ENCODE measurements at places on chromosomes 3 and 15.

GRCh38 chr3:178989821-178990220 is 81.8 kb downstream of the ZMAT3 start:
- no peak for DNase-seq

DNA sequence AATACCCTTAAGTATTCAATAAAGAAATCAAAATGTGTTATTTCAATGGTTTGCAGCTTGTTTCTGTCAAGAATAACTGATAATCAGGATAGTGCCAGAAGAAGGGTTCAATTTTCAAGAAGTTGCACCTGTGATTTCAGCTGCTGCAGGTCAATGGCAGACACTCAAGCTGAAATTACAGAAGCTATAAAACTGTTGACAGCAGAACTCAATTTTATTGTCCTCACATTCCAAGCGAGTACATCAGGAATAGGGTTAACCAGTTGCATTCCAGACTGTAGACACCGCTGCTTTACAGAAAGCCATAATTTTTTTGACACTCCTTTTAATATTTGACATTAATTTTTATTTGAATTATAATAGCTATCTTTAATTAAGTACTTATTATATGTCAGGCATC is 364.1 kb downstream of the CGGBP1 start:
- no peak for DNase-seq

DNA sequence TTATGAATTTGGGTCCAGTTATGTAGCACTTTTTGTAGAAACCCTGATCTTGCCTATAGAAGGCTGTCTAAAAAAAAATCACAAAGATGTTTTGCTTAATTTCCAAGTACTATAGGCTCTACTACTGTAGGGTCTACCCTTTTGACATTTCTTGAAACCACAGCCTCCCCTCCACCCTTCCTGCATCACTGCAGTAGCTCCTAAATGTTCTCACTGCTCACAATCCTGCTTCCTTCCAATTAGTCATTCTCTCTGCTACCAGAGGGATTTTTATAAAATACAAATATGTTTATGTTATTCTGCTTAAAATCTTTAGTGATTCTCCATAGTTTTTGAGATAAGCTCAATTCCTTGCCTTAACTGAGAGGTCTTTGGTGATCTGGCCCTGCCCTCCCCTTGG is 114.0 kb downstream of the CYP19A1 start:
- no peak for DNase-seq

GRCh38 chr3:51642462-51642861 is 28.6 kb upstream of the TEX264 start:
- no peak for DNase-seq

DNA sequence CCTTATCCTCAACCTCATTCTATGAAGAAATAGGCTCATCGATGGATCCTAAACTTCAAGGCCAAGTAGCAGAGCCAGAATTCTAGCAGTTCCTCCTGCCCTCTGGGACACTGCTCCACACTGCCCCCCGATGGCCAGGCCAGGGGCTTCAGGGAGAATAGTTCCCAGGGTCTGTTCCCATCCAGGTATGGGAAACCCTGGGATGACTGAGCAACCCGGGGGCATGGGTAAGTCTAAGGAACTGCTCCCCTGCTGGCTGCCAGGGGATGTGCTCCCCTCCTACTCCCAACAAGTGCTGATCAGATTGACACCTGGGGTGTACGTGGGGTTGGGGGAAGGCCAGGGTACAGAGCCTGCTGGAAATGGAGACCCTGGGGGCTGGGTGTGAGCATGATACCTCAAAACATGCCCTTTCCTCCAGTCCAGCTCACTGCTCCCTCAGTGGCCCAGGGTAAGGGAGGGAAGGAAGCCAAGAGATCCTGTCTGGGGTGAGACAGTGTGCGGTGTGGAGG is 7.6 kb downstream of the ULK3 start:
- no peak for DNase-seq

DNA sequence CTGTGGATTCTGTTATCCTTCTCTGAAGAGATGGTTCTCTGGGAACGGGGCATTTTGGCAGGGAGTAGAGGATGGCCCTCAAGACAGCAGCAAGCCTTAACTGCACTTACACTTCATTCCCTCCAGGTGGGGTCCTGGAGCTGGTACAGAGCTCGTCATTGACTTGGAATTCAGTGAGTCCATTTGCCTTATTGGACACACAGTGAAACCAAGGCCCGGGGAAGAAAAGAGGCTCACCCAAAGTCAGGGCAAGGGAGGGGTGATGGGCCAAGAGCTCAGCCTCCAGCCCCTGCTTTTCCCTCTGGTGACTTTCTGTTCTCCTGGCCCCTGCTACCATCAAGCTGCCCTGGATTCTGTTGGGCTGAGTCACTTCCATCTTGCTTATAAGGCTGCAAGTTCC is 125.6 kb downstream of the ETFA start:
- no peak for DNase-seq

DNA sequence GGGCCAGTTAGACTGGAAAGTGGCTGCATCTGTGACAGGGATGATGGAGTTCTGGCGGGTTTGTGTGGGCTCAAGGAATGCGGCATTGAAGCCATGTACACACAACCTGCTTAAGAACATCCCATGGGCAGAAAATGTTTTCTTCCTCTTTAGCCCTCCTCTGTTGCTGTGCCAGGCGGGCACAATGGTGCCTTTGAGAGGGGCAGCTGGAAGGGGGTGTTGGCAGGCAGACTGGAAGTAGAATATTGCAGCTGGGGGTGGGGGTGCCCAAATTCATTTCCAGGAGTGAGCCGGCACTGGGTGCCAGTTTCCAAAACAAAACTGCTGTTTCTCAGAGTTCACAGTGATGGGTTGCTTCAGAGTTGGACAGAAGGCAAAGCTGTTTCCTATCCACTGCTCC is 91.8 kb upstream of the ETV5 start:
- no peak for DNase-seq

DNA sequence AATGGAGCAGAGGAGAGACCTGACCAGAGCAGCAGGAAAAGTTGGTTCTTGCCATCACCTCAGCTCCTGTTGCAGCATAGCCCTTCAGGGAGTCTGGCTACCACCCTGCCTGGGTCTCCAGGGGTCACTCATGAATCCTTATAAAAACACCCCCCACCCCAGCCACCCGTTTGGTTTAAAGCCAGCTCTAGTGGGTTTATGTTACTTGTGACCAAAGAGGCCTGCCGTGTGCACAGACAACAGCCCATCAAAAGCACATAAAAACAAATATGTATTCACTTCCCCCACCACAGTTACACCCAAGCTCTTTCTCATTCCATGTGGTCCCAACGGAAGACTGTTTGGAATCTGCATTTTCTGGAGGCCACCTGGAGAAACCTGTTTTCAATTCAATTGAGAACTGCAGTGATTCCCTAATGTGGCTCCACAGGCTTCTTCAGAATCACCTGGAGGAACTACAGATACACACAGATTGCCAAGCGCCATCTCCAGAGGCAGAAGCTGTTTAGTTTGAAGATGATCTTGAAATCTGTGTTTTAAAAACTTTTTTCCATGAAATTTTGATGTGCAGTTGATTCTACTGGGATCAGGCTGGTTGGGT is 13.8 kb downstream of the FOXL2 start:
- no peak for DNase-seq

GRCh38 chr3:187473778-187474406 is 105.7 kb downstream of the RTP4 start:
- no peak for DNase-seq

DNA sequence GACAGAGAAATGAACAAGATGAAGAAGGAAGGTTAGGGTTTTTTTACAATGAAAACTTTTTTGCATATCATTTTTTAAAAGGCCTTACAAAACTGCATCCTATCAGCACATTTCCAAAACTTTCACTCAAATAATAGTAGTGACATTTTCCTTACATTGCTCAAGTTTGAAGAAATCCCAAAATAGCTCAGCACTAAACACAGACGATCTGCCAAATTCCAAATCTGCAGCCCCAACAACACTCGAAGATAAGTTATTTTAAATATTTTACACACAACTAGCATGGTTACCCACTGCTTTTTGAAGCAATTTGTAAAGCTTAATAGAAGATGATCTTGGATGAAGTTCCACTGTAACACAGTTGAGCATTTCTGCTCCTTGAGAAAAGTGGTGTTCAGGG is 535.6 kb upstream of the ALCAM start:
- DNase-seq = no peak

DNA sequence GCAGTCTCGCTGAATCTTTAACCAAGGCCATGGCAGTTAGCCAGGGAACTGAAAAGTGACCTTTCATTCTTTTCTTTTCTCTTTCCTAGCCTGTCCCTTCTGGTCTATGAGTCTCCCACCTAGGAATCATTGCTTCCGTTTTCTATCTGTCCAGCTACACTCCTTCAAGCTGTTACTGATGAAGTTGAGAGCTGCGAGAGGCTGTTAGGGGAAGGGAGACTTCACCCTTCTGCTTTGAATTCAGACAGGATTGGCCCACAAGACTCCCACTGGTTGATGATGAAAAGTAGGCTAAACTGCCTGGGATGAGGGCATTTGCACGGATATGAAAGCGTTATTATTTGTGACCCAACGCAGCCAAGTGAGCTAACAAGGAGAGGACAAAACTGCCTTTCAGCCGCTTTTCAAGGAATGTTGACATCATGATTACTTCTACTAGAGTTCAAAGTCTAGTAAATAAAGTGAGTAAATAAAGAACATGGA is 30.2 kb downstream of the EIF4E3 start:
- DNase-seq = no peak

- no peak for DNase-seq
Observed at GRCh38 chr3:114852966-114853365, 294.1 kb downstream of the ZBTB20 start.

GRCh38 chr15:23548071-23548470 is 17.4 kb upstream of the MKRN3 start:
- DNase-seq = no peak

GRCh38 chr3:179861953-179862352 is 174.8 kb downstream of the PEX5L start:
- DNase-seq = no peak

- no peak for DNase-seq
Observed at GRCh38 chr3:71721651-71722157, 3.5 kb downstream of the EIF4E3 start.

GRCh38 chr3:78918361-78919020 is 849.3 kb downstream of the ROBO1 start:
- no peak for DNase-seq

DNA sequence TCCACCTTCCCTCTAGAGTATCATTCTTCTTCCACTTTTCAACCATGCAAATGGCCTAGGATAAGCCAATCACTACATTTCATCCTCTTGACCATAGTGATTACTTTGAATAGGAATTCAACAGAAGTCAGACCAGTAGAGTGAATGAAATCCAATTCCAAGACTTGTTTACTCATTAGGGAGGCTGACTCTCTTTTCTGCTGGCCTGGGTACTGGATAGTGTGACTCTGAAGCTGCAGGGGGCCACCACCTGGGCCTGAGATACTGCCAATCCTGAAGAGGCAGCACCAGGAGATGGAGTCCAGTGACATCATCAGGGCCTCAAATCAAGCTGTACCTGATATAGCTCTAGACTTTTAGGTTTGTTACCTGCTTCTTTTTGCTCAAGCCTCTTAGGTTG is 7.0 kb upstream of the FSTL1 start:
- DNase-seq = peak; percentile 74

GRCh38 chr3:107877936-107878335 is 212.9 kb downstream of the CD47 start:
- no peak for DNase-seq

DNA sequence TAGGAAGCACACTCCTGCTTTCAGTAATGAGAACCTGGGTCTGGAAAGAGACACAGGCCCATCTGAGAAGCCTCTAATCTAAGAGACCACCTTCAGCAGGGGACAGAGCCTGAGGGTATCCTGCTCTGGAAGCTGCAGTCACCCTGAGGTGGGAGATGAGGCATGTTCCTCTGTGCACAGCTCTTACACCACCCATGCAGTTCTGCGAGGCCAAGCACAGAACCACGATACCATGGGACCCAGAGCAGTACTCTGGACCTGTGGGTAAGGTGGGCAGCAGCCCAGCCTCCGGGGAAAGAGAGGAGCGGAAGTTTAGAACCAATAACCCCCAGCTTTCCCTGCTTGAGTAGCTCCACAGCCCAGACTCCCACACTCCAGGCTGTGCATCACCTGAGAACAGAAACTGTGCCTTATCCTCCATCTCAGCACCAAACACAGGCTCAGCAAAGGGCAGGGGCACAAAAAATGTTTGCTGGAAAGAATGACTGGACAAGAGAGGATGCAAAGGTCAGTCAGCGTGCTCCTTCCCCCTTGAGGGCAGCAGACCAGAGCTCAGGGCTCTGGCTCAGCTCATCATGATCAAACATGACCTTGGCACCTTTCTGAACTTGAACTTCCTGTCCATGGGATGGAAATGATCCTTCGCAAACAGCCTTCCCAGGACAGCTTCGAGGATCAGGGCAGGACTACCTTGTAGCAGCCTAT is 43.1 kb downstream of the RBPMS2 start:
- DNase-seq = no peak

DNA sequence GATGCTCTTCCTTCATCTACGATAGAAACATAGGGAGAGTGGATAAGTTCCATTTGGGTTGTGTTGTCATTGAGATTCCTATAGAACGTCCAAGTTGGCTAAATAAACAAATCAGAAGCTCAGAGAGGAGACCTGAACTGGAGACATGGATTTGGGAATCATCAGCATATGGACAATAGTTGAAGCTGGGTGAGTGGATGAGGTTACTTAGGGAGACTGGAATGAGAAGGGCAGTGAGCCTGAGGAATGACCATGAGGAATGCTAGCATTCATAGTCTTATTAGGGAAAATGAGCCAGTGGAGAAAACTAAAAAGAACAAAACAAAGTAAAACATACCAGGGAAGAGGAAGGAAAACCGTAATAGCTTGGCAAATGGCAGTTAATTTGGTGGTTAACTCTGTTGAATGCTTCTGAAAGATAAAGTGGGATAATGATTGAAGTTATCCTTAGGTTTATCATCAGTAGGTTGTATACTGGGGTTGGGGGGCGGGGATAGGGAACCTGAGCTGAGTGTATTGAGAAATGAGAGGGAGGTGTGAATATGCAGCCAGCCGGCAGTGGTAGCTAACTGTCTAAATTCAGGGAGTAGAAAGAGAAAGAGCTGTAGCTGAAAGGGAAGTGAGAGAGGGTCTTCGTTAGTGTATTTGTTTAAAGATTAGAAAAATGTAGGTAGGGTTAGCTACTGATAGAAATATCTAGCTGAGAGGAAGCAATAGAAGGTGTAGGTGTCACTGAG is 74.6 kb downstream of the ARHGEF26 start:
- DNase-seq = no peak

GRCh38 chr3:150036780-150037179 is 66.1 kb upstream of the PFN2 start:
- no peak for DNase-seq

DNA sequence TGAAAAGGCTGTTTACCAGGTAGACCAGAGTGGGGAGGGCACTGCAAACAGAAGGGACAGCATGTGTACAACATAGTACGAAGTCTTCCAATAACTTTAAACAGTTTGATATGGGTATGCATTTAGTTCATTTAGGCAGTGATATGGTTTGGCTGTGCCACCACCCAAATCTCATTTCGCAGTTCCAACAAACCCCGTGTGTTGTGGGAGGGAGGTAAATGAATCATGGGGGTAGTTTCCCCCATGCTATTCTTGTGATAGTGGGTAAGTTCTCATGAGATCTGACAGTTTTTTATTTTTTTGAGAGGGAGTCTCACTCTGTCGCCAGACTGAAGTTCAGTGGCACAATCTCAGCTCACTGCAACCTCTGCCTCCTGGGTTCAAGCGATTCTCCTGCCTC is 7.6 kb upstream of the RAMAC start:
- no peak for DNase-seq

Data from NCI-H2107 (cell line).